Kasumi-1 (cell line): ENCODE measurements at places on chromosomes 4 and X.

GRCh38 chr4:1469607-1470392 lies 63.6 kb upstream of the NKX1-1 start:
- DNase-seq, result no peak

GRCh38 chr4:99821918-99822503 lies 5.4 kb downstream of the DAPP1 start:
- peak; percentile 84 for DNase-seq

GRCh38 chr4:97016186-97016907 lies 1126.9 kb downstream of the STPG2 start:
- DNase-seq, result no peak

GRCh38 chrX:74389016-74389722 lies 32.1 kb upstream of the SLC16A2 start:
- DNase-seq, result no peak

DNA sequence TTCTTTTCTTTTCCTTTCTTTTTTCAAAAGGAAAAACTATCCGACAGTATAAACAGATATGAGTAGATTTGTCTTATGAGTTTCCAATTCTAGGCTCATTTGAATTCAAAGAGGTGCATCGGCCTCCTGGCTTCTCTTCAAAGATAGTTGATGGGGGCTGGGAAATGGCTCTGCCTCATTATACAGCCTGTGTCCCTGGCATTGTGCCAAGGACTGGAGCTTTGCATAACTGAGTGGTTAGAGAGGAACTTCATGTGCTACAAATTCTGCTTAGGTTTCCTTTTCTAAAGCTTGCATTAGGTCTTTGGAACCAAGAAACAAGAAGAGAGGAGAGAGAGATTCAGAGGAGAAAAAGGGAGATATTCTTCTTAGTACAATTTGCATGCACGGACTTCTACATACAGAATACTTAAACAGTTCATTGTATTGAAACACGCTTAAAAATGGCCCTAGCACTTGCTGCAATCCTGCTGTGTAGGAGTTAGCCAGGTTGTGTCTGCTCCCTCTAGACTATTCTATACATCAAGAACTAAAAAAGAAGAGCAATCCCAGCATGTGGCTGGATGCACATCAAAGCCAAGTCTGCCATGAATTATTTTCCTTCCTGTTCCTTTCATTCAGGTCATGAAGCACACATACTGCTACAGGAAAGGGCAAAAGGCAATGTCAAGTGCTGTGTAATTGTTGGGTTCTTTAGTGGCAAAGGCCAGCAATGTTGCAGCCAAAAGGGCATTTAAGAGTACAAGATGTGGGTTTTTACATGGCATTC lies 70.9 kb downstream of the INTS12 start:
- peak; percentile 56 for DNase-seq

DNA sequence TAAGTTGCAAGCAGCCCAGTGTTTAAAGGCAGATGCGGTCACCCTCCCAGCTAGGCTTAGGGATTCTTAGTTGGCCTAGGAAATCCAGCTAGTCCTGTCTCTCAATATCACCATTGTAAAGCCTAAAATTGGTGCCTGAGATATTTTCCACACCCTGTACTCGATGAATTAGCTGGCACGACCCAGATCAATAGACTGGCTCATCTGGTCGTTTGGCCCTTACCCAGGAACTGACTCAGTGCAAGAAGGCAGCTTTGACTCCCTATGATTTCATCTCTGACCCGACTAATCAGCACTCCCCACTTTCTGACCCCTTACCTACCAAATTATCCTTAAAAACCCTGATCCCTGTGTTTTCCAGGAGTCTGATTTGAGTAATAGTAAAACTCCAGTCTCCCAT lies 384.9 kb upstream of the SLC7A11 start:
- DNase-seq, result no peak

DNA sequence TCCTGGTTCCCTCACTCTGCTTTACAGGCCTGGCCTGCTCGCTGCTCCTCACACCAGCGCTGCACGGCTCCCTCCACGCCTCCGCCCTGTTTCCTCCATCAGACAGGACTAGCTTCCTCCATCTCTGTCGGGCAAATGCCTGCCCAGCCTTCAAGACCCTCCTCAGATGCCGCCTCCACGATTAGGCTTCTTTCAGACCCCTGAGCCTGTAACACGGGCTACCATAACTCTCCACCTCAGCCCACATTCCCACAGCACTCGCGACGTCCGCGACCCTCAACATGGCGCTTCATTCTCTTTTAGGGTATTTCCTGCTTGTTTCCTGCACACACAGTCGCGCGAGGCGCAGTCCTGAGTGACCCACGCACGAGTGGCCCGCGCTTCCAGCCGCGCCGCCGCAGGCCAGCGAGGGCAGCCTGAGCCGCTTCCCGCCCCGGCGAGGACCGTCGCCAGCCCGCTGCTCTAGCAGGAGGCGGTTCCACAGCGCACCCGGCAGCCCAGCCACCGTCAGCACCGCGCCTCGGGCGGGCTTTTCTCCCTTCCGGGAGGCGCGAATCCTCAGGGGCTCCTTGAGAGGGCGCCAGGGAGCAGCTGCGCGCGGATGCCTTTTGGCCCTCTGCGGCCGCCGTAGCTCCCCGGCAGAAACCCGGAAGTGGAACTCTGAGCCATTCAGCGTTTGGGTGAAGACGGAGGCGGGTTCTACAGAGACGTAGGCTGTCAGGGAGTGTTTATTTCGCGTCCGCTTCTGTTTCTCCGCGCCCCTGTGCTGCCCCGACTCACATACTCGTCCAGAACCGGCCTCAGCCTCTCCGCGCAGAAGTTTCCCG lies at the start of gene FRG1:
FRG1 (plus strand) TSS at position 695 of the 827 bp plus-strand sequence. CDS start 138 bp downstream, outside the sequence.
- DNase-seq, result no peak

- peak; percentile 62 for DNase-seq
Observed at GRCh38 chr4:10506077-10506476, 48.9 kb upstream of the ZNF518B start.

DNA sequence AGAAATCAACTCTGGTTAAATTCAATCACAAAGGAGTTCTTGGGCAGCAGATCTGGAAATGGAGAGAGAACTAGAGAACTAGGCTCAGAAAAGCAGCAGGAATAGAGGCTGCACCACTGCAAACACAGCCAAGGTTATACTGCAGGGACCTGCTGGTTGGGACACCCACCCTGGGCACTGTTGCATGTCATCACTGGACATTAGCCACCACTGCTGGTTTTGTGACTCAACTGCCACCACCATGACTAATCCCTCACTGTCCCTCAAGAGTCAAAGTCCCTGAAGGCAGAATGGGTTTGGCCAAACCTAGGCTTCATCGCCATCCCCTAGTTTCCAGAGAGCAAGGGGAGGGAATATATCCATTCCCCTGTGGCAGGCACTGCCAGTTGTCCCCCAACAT lies 38.1 kb upstream of the IRAK1 start:
- DNase-seq, result no peak
